ENCODE measurements at places on chromosomes 7 and 10. TPM values are rescaled to one million over a fixed set of nuclear protein-coding genes. Genes with fewer than 3 reads are reported as not detected.
A peak's percentile ranks its signal among the peaks of the same experiment; 100 is the strongest.

- H3K4me1 ChIP-seq = no peaks in the 10 kb centered on the region
- no peaks in the 10 kb centered on the region for H3K27me3 ChIP-seq
- DNase-seq = no peak
- H3K27ac ChIP-seq = no peak overlapping the region
- H3K4me3 ChIP-seq = no peak overlapping the region
- peaks cover 30% of the 10 kb centered on the region for H3K36me3 ChIP-seq
Observed at GRCh38 chr10:121919666-121920065, 8.2 kb downstream of the ATE1 start.

GRCh38 chr7:104790440-104790839 is 223.6 kb upstream of the KMT2E start:
- H3K4me1 ChIP-seq = no peaks in the 10 kb centered on the region
- DNase-seq = no peak
- no peaks in the 10 kb centered on the region for H3K36me3 ChIP-seq
- H3K4me3 ChIP-seq = no peak overlapping the region

DNA sequence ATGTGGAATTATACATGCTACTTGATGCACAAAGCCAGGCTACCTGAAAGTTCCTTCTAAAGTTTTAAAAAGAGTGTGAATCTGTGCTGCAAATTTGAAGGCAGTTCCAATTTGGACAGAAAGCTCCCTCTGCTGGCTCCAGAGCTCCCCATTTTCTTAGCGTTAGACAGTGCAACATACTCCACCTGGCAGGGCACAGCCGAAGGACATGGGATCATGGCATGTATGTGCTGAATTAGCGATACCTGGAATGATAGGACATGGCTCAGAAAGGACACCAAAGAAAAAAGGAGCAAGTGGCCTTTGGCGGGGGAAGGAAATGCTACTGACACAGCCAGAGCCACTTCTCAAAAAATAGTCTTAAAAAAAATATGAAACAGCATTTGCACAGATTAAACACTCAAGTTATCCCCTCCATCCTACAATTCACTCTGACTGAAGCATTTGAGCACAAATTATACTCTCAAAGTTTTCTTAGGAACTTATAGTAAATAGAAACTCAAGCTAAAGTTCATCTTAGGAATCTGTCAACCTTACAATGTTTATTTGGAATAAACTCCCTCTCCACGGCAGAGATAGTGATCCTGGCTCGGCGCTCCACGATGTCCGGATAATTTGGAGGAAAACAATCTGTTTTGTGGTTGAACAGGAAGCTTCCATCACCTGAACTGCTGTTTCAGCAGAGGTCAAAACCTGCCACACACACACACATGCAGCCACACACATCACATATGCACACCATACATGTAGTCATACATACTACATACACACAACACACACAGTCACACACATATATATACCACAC is 80.0 kb downstream of the C7orf25 start:
- no peaks in the 10 kb centered on the region for H3K27me3 ChIP-seq
- H3K4me1 ChIP-seq = no peaks in the 10 kb centered on the region
- H3K27ac ChIP-seq = no peak overlapping the region
- H3K36me3 ChIP-seq = no peaks in the 10 kb centered on the region
- DNase-seq = no peak
- H3K4me3 ChIP-seq = no peak overlapping the region

Gene GRK5
- 19.2 TPM for total RNA-seq

GRCh38 chr7:8115547-8116402 is 146.2 kb downstream of the ICA1 start:
- DNase-seq = peak; percentile 54
- H3K27me3 ChIP-seq = no peaks in the 10 kb centered on the region
- peak overlapping the region; percentile 21 for H3K27ac ChIP-seq
- H3K36me3 ChIP-seq = no peaks in the 10 kb centered on the region

Gene GRID1
- not detected for total RNA-seq

- H3K36me3 ChIP-seq = peaks cover 4% of the 10 kb centered on the region
- DNase-seq = no peak
- H3K27me3 ChIP-seq = no peaks in the 10 kb centered on the region
- peaks cover 10% of the 10 kb centered on the region for H3K4me1 ChIP-seq
Observed at GRCh38 chr7:140084972-140085371, 22.2 kb upstream of the PARP12 start.

- peaks cover 12% of the 10 kb centered on the region for H3K36me3 ChIP-seq
- H3K4me1 ChIP-seq = peaks cover 31% of the 10 kb centered on the region
- H3K27ac ChIP-seq = peak overlapping the region; percentile 81
- peak overlapping the region; percentile 92 for H3K4me3 ChIP-seq
- no peak for DNase-seq
Observed at GRCh38 chr7:74254858-74255379, 720 bp upstream of the RFC2 start.

GRCh38 chr7:157033483-157034473 is 23.3 kb upstream of the MNX1 start:
- H3K27ac ChIP-seq = no peak overlapping the region
- no peaks in the 10 kb centered on the region for H3K36me3 ChIP-seq
- no peak for DNase-seq
- H3K4me1 ChIP-seq = no peaks in the 10 kb centered on the region

Gene WDR91
- 39.9 TPM for total RNA-seq

GRCh38 chr7:157088136-157088535 is 50.6 kb upstream of the UBE3C start:
- no peaks in the 10 kb centered on the region for H3K36me3 ChIP-seq
- H3K4me1 ChIP-seq = no peaks in the 10 kb centered on the region
- peaks cover 9% of the 10 kb centered on the region for H3K27me3 ChIP-seq
- DNase-seq = no peak
- no peak overlapping the region for H3K4me3 ChIP-seq

Gene CCL24
- total RNA-seq = not detected

Gene CCDC172
- not detected for total RNA-seq

DNA sequence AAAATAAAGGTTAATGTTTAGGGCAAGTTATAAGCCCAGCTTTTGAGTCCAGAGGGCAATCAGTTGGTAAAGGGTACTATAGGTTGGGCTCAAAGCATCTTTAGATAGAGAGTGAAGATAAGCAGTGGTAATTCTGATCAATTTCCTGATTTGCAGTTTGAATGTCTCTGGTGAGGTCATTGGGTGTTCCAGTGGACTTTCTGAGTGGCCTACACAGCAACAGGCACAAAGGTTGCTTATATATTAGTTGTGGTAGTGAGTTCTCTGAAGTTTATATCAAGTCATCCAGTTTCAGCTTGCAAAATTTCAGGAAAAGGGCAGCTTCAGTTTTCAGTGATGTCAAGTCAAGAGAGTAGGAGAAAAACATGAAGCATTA is 29.1 kb downstream of the GIMAP5 start:
- no peak overlapping the region for H3K27ac ChIP-seq
- no peaks in the 10 kb centered on the region for H3K27me3 ChIP-seq
- no peaks in the 10 kb centered on the region for H3K4me1 ChIP-seq
- no peak overlapping the region for H3K4me3 ChIP-seq
- no peaks in the 10 kb centered on the region for H3K36me3 ChIP-seq

GRCh38 chr7:109611656-109612055 is 1042.0 kb downstream of the DNAJB9 start:
- H3K36me3 ChIP-seq = no peaks in the 10 kb centered on the region
- H3K27ac ChIP-seq = no peak overlapping the region
- H3K4me1 ChIP-seq = no peaks in the 10 kb centered on the region
- DNase-seq = no peak
- no peak overlapping the region for H3K4me3 ChIP-seq

GRCh38 chr10:45278860-45279498 is 36.4 kb downstream of the OR13A1 start:
- no peak for DNase-seq
- H3K27ac ChIP-seq = no peak overlapping the region
- no peaks in the 10 kb centered on the region for H3K36me3 ChIP-seq
- peaks cover 2% of the 10 kb centered on the region for H3K27me3 ChIP-seq
- H3K4me1 ChIP-seq = no peaks in the 10 kb centered on the region

Gene OR13A1
- not detected for total RNA-seq

- H3K4me3 ChIP-seq = peak within 1 kb of the TSS; percentile 56
- no peak within 1 kb of the TSS for H3K27ac ChIP-seq
- peaks cover 18% of the 10 kb centered on the region for H3K4me1 ChIP-seq
- peak; percentile 41 for DNase-seq
- H3K27me3 ChIP-seq = peaks cover 13% of the 10 kb centered on the region
Observed at GRCh38 chr10:11742009-11742778, at the start of gene ECHDC3. Gene ECHDC3, plus strand, starts transcription at chr10:11742382. Its CDS starts 195 bp downstream, at chr10:11742577.

Gene PI4K2A
- 26.3 TPM for total RNA-seq

DNA sequence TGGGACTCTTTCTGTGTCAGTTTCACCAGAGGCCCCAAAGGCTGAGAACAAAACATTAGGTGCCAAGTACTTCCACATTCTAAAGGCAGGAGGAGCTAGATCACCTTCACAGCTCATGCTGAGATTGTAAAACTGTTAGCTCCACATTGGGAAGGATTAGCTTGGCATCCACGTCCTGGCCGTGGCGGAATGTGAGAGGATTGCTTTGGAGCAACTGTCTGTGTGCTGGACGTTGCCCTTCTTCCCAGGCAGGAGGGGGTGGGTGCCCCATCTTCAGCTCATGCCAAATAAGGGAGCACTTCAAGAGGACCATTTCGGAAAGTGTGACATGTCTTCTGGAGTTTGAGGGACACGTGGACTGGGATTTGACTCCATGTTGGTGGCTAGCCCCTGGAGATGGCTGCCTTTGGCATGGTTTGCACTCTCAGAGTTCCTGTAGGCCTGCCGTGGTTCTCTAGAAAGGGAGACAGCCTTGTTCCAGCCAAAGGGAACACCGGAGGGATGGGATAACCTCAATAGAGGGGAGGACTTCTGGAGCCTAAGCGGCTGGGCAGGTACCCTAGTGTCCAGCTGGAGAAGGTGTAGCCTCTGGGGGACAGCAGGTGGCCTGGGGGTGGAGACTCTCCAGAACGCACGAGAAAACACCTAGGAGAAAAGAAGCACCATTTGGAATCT is 19.9 kb upstream of the FMC1 start:
- H3K36me3 ChIP-seq = no peaks in the 10 kb centered on the region
- no peaks in the 10 kb centered on the region for H3K27me3 ChIP-seq
- no peak overlapping the region for H3K4me3 ChIP-seq
- DNase-seq = no peak
- H3K4me1 ChIP-seq = no peaks in the 10 kb centered on the region

DNA sequence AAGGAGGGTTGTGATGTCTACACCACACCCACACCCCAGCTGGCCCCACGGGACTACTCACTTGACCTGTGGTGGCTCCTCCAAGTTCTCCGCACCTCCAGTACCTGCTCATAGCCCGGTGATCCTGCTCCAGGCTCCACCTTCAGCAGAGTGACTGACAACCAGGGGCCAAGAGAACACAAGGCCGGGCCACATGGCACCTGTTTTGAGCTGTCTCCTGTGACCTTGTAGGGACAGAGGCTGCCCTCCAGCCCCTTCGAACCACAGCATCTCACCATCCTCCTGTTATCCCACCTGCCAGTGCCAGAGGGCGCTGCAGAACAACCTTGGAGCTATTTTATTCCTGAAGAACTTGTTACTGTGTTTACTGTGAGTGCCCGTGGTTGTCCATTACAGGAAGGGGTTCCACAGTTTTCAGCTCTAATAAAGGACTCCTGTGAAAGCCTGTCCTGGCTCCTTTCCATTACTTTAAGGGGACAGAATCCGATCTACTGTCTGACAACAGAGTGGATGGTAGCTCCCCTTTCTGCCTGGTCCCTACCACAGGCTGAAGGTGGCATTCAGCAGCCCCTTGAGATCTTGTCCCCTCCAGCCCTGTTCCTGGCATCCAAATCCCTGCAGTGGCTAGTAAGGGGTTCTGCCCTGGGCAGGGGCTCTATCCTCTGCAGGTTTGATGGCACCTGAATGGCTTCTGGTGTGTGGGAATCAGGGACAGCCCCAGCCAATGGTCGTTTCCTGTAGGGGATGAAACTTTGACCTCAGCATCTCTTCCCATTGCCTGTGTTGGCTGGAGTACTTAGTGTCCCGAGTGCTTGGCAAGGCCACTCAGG is 50.8 kb downstream of the C10orf120 start:
- H3K36me3 ChIP-seq = no peaks in the 10 kb centered on the region
- no peak overlapping the region for H3K27ac ChIP-seq
- no peaks in the 10 kb centered on the region for H3K4me1 ChIP-seq
- DNase-seq = no peak

Gene SLC16A9
- not detected for total RNA-seq
